ENCODE measurements at places on chromosomes 2 and 18.
A peak's percentile ranks its signal among the peaks of the same experiment; 100 is the strongest.

- DNase-seq, result peak; percentile 54
These were observed 390.6 kb downstream of the ERBB4 start for GRCh38 chr2:212147921-212148513.

GRCh38 chr18:37321582-37322491 is 243.8 kb downstream of the CELF4 start:
- DNase-seq, result no peak

DNA sequence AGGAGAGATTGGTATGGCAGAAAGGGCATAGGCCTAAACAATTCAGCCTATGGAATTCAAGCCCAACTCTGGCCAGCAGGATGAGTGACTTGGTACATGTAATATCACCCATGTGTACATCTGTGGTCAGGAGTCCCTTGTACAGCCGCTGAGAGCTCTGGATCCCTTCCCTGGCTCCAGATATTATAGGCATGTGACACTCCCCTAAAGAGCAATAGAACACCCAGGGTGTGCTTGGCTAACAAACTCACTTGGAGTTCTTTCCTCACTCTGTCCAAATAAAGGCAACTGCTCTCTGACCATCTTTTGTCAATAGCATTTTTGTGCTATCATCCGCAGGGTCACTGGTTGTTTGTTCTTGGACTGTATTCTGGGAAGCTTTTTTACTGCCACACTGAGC is 197.4 kb upstream of the NCKAP5 start:
- DNase-seq, result no peak

DNA sequence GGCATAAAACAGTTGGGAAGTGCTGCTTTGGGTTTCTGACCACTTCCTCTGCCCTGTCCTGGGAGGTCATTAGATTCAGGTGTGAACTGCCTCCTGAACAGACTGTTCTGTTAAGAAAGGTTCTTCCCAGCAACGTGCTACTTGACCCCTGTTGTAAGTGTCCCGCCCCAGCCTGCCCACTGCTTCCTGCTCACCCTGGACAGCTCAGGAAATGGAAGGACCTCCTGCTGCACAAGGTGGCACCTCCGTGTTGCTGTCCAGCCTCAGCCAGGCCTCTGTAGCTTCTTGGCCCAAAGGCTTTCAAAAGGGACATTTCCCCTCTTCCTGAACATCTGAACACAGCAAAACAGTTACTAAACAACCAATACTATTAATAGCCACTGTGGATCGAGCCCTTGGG is 5.3 kb downstream of the TOGARAM2 start:
- DNase-seq, result peak; percentile 19

GRCh38 chr2:40480073-40480472 is 28.2 kb upstream of the SLC8A1 start:
- DNase-seq, result no peak

- DNase-seq, result no peak
These were observed 67.9 kb upstream of the RAPGEF4 start for GRCh38 chr2:172667581-172668325.

- DNase-seq, result no peak
These were observed 194.9 kb downstream of the AGAP1 start for GRCh38 chr2:235688511-235689426.

DNA sequence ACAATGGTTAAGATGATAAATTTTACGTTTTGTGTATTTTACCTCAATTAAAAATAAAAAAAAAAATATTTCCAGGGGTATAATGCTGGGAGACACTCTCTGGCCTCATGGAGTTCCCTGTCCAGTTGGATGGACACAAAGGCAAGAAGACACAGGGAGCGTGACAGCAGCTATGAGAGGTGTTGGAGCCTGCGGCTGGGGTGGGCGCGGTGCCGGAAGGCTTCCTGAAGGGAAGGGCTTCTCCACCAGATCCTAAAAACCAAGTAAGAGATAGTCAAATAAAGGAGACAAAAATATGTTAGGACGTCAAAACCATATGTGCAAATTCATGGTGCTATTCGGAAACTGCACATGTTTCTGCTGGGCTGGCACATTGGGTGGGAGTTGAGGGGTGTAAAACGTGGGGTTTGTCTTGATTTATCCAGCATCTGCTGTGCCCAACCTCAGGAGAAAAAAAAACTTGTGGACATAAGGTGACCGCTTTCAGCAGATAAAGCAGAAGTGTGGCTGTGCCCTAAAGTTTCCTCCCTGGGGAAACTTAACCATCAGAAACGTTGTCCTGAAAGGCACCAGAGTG is 467.6 kb downstream of the RNF144A start:
- no peak for DNase-seq

- DNase-seq, result no peak
These were observed 308.6 kb downstream of the TGIF1 start for GRCh38 chr18:3758531-3758930.

DNA sequence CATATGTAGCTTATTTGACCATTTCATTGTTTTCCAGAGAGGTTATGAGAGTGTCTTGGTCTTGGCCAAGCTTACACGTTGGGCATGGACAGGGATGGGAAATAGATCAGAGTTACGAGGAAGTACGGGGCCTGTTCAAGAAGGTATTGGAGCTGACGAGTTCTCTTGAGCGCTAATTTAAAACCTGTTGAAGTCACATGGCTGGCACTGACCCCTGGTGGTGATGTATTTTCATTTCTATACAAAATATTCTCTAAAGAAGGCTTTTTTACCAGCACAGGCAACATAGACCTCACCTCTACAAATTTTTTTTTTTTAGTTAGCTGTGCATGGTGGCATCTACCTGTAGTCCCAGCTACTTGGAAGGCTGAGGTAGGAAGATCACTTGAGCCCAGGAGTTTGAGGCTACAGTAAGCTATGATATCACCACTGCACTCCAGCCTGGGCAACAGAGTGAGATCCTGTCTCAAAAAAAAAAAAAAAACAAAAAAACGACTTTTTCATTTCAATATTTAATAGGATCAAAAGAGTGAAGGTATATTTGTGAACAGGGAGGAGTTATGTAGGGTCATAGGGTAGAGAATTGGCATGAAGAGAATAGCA is 19.6 kb downstream of the UGP2 start:
- peak; percentile 63 for DNase-seq

DNA sequence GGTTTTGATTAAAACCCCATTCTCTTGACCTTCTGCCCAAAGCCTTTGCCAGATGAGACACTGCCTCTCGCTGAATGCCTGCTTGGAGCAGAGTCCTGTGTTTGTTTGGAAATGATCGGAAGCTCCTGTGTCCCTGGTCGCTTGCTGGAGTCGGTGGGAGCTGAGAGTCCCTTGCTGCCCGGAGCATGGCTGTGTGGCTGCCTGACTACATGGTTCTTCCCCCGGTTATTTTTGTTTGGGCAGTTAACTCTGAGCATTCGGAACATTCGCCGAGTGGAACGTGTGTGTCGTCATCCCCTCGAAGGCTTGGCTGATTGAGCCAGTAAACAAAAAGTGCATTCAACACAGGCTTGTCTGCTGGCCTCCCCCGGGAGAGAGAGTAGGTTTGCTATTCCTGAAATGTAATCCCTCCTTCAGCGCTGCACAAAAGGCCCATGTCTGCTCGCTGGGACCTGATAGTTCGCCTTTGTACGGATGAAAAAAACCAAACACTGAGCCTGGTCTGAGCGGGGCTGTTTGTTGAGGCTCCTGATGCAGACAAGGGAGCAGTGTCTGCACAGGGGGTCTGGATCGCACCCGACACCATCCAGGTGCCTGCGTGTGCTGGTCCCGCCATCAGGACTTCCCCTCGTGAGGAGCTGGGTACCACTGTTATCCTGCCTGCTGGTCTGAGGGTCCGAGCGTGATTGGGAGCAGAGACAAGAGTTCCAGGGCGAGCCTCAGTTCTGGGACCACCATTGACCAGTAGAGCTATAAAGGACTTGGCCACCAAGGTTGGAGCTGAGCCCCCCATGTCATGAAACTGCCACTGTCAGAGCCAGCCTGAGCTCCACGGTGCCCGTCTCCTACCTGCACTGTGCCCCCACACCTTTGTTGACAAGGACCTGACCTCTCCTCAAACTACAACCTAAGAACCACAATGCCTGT is 83.8 kb downstream of the AGAP1 start:
- DNase-seq, result no peak

DNA sequence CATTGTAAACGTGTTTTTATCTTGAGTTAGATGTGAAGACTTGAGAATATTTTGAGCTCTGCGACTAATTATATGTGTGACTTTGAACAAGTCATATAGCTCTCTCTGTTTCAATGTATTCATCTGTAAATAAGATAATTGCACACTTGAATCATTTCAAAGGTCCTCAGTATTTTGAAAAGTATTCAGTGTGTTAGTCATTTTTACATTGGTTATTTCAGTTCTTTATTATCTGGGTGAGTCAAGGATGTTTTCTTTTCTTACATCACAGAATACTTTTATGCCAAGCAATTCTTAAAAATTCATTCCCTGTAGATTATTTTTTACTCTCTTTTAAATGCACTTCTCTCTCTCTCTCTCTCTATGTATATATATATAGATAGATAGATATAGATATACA is 1098.0 kb upstream of the ZEB2 start:
- DNase-seq, result no peak

- DNase-seq, result peak; percentile 8
These were observed 15.4 kb upstream of the RMC1 start for GRCh38 chr18:23487738-23488570.

DNA sequence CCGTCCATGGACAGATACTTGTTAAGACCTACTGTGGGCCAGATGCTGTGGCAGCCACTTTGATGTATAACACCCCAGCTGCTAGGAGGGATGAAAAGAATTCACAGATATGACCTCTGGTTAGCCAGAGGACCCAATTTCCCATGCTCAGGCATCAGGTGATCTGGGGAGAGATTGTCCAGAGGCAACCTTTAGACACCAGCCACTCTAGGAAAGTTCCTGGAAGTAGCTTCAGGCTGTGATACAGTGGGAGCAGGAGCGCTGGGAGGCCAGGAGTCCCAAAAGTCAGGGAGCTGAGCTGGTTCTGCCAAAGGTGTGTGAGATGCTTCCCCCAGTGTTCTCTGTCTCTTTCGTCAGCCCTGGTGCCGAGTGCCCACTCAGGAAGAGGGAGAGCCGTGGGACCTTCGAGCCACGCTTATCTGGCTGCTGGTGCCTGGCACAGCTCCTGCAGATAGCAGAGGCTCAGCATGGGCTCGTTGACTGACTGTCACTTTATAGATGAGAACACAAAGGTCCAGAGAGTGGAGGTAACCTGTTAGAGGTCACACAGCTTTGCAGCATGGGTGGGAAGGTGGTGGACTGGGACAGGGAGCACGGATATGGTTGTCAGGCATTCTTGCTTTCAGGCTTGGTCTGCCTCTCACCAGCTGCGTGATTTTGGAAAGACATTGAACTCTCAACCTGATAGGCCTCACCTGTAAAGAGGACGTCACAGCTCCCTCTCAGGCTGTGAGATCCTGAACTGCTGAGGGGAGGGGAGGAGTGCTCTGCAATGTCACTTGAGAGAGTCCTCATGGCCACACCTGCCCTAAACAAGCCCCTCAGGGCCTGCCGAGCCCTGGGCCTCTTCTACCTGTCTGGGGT is 7.8 kb upstream of the RALB start:
- no peak for DNase-seq

DNA sequence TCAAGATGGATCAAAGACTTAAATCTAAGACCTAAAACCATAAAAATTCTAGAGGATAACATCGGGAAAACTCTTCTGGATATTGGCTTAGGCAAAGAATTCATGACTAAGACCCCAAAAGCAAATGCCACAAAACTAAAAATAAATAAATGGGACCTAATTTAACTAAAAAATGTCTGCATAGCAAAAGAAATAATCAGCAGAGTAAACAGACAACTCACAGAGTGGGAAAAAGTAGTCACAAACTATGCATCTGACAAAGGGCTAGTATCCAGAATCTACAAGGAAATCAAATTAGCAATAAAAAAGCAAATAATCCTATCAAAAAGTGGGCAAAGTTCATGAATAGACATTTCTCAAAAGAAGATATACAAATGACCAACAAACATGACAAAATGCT is 18.2 kb upstream of the ASB18 start:
- no peak for DNase-seq

DNA sequence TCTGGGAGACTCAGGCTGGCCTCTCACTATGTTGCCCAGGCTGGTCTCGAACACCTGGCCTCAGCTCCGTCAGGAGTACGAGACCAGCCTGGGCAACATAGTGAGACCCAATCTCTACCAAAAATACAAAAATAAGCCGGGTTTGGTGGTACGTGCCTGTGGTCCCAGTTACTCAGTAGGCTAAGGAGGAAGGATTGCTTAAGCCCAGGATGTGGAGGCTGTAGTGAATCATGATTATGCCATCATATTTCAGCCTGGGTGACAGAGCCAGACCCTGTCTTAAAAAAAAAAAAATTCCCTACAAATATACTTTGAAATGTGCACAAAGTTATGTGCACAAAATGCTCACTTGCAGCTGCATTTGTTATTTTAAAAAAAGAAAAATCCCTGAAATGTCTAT is 26.3 kb upstream of the AGAP1 start:
- DNase-seq, result no peak

GRCh38 chr2:86625096-86625495 is 1.4 kb upstream of the RNF103 start:
- no peak for DNase-seq

DNA sequence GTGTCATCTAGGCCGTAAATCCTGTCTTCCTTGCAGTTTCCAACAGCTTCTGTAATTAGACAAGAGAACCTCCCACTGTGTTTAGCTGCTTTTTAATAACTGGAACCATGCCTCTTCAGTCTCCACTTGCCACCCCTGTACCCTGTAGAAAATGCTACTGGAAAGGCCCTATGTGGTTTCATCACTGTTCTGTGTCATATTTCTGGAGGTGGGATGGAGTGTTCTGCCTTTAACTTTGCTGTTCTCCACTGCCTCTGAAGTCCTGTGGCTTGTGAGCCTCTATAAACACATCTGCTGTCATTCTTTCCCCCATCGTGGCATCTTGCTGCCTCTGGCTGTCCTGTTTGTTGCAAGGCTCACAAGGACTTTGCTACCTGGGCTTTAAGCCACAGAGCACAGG is 17.9 kb downstream of the MGAT5 start:
- no peak for DNase-seq

DNA sequence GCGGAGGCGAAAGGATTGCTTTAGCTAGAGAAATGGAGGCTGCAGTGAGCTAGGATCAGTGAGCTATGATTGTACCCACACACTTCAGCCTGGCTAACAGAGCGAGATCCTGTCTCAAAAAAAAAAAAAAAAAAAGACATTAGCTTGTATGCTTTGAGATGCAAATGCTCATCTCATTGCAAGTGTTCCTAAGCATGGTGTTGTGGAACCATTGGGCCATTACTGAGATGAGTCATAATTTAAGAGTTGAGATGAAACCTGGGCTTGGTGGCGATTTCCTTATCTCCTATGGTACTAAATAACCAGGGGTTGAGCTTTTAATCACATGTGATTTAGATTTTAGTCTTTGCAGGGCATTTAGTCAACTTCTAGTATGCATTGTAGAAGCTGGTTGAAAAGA is 2.2 kb downstream of the PLEKHA3 start:
- DNase-seq, result no peak

GRCh38 chr18:55179835-55180234 is 220.6 kb upstream of the CCDC68 start:
- DNase-seq, result no peak

- no peak for DNase-seq
These were observed 6.0 kb upstream of the NEDD4L start for GRCh38 chr18:58038063-58038462.

- no peak for DNase-seq
These were observed 14.9 kb downstream of the IL1B start for GRCh38 chr2:112821682-112822081.
